Osteocyte (in vitro differentiated cells): ENCODE measurements at places on chromosomes 7 and 10. TPM values are rescaled to one million over a fixed set of nuclear protein-coding genes. Genes with fewer than 3 reads are reported as not detected.

Gene SLC13A1
- not detected in 2 replicates for total RNA-seq

- no peak for DNase-seq
- peaks cover 45% of the 10 kb centered on the region for H3K4me1 ChIP-seq
- no peaks in the 10 kb centered on the region for H3K36me3 ChIP-seq
- no peaks in the 10 kb centered on the region for H3K27me3 ChIP-seq
- no peak overlapping the region for H3K27ac ChIP-seq
These were observed 1.8 kb downstream of the CUX1 start for GRCh38 chr7:101819183-101819582.

DNA sequence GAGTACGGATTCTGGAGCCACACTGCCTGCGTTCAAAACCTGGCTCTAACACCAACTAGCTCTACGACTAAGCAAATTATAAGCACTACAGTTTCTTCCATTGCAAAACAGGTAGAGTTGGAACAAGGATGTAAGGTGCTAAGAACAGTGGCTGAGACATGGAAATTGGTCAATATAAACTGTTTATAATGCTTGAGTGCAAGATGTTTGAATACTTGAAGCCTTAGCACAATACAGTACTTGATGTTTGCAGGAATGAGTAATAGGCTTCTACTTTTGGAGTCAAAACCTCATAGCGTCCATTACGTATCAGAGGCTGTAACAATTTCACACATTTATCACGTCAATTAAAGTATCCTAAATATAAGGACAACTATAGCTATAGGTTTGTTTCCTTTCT lies 6.9 kb downstream of the NT5C2 start:
- H3K4me1 ChIP-seq: peaks cover 65% of the 10 kb centered on the region
- no peak for DNase-seq
- H3K27ac ChIP-seq: no peak overlapping the region
- H3K4me3 ChIP-seq: no peak overlapping the region
- H3K27me3 ChIP-seq: no peaks in the 10 kb centered on the region
- H3K36me3 ChIP-seq: no peaks in the 10 kb centered on the region

Gene ZNF467
- total RNA-seq: 3.4 and 4.4 TPM in 2 replicates

- no peaks in the 10 kb centered on the region for H3K27me3 ChIP-seq
- H3K27ac ChIP-seq: peak overlapping the region; percentile 50
- peaks cover 21% of the 10 kb centered on the region for H3K4me1 ChIP-seq
- no peak overlapping the region for H3K4me3 ChIP-seq
- no peak for DNase-seq
These were observed 24.9 kb downstream of the NUDT1 start for GRCh38 chr7:2266911-2267310.

Gene SLC26A4
- total RNA-seq: 0.37 and 0.51 TPM in 2 replicates

GRCh38 chr7:47746468-47746867 lies 164.6 kb upstream of the TNS3 start:
- H3K27ac ChIP-seq: no peak overlapping the region
- H3K36me3 ChIP-seq: no peaks in the 10 kb centered on the region
- H3K4me3 ChIP-seq: no peak overlapping the region
- no peaks in the 10 kb centered on the region for H3K27me3 ChIP-seq
- peak; percentile 63 for DNase-seq

Gene MYH16
- not detected in 2 replicates for total RNA-seq

- no peak overlapping the region for H3K4me3 ChIP-seq
- no peaks in the 10 kb centered on the region for H3K36me3 ChIP-seq
- peaks cover 11% of the 10 kb centered on the region for H3K4me1 ChIP-seq
These were observed 197.9 kb downstream of the HDAC9 start for GRCh38 chr7:18693406-18693805.

Gene TCAF2
- 2.2 and 2.5 TPM in 2 replicates for total RNA-seq

- H3K4me3 ChIP-seq: no peak overlapping the region
- peaks cover 6% of the 10 kb centered on the region for H3K4me1 ChIP-seq
- H3K27ac ChIP-seq: no peak overlapping the region
These were observed 32.0 kb downstream of the SFMBT2 start for GRCh38 chr10:7378602-7379403.

Gene TDRD1
- total RNA-seq: not detected in 2 replicates

DNA sequence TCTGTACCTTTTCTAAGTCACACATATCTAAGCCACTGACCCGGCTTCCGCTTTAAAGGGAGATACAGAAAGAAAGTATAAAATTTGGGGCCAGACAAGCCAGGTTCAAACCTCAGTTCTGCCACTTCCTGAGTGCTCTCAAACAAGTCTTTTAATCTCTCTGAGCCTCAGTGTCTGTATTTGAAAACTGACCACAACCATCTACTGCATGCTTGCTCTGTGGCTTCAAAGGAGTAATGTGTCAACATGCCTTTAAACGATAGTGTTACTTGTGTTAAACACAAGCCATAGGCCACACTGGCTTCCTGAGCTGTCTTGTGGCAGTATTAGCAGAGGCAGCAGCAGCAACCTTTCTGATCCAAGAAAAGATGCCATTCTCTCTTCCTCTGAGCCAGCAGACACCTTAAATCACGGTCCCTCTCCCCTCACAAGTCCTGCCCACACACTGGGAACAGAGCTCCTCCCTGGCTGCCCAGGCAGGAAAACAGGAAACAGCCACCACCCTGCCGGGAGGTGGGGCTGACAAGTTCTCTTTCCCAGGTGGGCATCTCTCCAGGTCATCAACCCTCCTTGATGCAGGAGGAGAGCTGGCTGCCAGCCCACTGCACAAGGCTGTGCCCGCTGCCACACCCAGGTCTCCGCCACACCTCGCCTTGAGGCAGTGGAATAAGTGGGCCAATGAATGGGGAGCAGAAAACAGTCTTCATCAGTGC lies 10.7 kb downstream of the HIP1 start:
- H3K4me3 ChIP-seq: no peak overlapping the region
- H3K27me3 ChIP-seq: no peaks in the 10 kb centered on the region
- H3K4me1 ChIP-seq: peaks cover 33% of the 10 kb centered on the region
- DNase-seq: no peak

DNA sequence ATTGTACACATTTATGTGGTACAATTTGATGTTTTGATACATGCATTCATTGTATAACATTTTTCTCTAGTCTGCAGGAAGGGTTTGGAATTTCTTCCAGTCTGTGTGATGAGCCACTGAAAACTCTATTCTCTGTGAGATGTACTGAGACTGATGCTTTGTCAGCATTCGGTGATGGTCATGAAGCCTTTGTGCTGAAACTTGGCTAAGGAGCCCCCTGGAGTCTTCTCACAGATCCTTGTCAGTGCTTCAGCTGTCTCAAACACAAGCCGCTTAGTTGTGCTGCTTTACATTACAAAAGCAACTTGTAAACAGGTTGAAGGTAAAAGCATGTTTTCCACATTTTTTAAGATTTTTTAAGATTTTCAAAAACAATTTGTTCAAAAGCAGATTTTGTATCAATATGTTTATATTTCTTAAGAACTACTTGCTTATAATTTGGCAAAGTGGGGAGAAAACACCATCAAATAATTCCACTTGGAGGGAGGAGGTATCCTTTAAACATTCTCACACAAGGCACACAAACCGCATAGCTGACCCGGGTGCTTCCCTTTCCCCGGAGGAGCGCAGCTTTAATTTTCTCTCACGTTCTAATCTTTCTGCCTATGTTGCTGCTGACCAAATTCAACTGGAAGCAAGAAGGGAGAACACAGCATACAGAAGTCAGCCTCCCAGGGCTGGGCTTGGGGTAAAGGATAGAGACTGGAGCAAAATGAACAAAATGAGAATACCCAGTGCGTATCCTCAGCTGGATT lies 249.8 kb upstream of the VSTM2A start:
- H3K27me3 ChIP-seq: no peaks in the 10 kb centered on the region
- H3K4me3 ChIP-seq: no peak overlapping the region
- H3K4me1 ChIP-seq: no peaks in the 10 kb centered on the region
- no peak overlapping the region for H3K27ac ChIP-seq

Gene OR2A12
- not detected in 2 replicates for total RNA-seq

- no peaks in the 10 kb centered on the region for H3K4me1 ChIP-seq
- no peaks in the 10 kb centered on the region for H3K36me3 ChIP-seq
- no peak overlapping the region for H3K27ac ChIP-seq
- H3K27me3 ChIP-seq: peaks cover 45% of the 10 kb centered on the region
- DNase-seq: no peak
These were observed 87.9 kb downstream of the ZNF467 start for GRCh38 chr7:149685455-149685854.

GRCh38 chr10:114021717-114022680 lies 21.7 kb upstream of the ADRB1 start:
- no peaks in the 10 kb centered on the region for H3K27me3 ChIP-seq
- peaks cover 35% of the 10 kb centered on the region for H3K4me1 ChIP-seq
- no peak overlapping the region for H3K27ac ChIP-seq
- DNase-seq: no peak
- no peak overlapping the region for H3K4me3 ChIP-seq

DNA sequence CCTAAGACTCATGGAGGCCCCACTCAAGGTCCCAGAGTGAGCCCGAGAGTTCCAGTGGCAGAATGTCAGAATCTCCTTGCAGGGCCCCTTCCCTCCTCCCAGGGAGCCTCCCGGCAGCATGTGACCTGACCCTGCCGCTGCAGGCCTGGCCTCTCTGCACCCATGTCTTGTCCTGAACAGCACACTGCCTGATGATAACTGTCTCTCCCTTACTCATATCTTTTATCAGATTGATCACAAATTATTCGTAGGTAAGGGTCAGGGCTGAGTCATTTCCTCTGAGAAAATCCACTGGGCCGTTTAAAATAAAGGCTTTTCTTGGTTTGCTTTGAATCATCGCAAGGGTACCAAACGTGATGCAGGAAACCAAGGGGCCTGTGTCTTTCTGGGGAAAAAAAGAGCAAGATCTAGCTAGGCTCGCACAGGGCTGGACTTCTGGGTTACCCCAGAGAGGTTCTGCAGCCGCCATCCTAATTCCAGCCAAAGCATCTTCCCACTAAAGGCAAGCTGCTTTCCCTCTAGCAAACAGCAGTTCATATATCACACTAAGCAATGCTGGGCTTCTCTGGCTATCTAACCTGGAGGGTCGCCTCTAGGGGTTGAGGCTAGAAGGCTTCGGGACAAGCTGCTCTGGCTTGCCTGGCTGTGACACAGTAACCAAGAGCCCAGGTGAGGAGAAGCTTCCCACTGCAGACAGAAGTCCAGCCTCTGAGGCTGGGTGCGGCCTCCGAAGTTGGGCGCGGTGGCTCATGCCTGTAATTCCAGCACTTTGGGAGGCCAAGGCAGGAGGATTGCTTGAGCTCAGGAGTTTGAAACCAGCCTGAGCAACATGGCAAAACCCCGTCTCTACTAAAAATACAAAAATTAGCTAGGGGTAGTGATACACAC lies 104.9 kb downstream of the SPDYE5 start:
- no peaks in the 10 kb centered on the region for H3K27me3 ChIP-seq
- no peak for DNase-seq
- peaks cover 26% of the 10 kb centered on the region for H3K4me1 ChIP-seq
- no peak overlapping the region for H3K27ac ChIP-seq

DNA sequence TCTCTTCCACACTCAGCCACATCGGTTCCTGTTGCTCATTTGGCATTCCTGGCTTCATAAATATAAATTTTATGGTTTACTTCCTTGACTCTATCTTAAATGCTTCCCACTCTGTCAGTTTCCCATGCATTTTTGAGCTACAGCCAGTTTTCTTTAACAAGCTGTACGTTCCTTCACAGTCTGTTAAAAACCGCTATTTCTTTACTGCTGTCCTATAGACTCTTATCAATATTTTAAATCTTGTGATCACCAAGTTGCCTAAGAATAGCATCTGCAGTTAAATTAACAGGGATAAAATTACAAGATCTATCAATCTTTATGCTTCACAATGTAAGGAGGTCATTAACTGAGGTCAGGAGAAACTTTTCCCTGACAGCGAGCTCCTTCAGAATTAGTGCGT lies 103.1 kb upstream of the RHOBTB1 start:
- H3K36me3 ChIP-seq: no peaks in the 10 kb centered on the region
- H3K4me1 ChIP-seq: no peaks in the 10 kb centered on the region
- DNase-seq: no peak
- no peak overlapping the region for H3K4me3 ChIP-seq
- H3K27ac ChIP-seq: no peak overlapping the region

GRCh38 chr10:125035588-125036295 lies 93.8 kb downstream of the ZRANB1 start:
- no peaks in the 10 kb centered on the region for H3K27me3 ChIP-seq
- no peak for DNase-seq

GRCh38 chr7:158407581-158408317 lies 179.9 kb downstream of the PTPRN2 start:
- DNase-seq: no peak
- no peak overlapping the region for H3K4me3 ChIP-seq
- H3K36me3 ChIP-seq: no peaks in the 10 kb centered on the region
- no peak overlapping the region for H3K27ac ChIP-seq

GRCh38 chr7:100561491-100562194 lies 12.1 kb downstream of the SAP25 start:
- no peak overlapping the region for H3K4me3 ChIP-seq
- H3K36me3 ChIP-seq: no peaks in the 10 kb centered on the region
- no peak for DNase-seq
- H3K4me1 ChIP-seq: peaks cover 2% of the 10 kb centered on the region
- no peak overlapping the region for H3K27ac ChIP-seq

GRCh38 chr7:20793694-20794394 lies 7.2 kb upstream of the SP8 start:
- H3K27ac ChIP-seq: no peak overlapping the region
- DNase-seq: no peak
- peaks cover 83% of the 10 kb centered on the region for H3K27me3 ChIP-seq
- H3K4me3 ChIP-seq: no peak overlapping the region

DNA sequence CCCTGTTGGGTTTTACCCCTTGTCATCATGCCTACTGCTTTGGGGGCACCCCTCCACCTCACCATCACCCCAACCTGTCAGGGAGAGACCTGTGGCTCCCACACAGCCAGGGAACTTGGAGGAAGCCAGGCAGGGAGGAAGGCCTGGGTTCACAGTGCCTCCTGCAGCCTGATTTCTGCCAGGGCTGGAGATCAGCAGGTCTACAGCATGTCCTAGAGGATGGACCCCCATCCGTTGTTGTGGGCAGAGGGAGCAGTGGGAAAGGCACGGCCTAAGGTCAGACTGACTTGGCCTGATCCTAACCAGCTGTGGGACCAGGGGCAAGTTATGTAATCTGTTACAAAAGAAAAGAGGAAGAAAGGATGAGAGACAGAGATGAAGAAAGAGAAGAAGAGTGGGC lies 28.2 kb downstream of the ZCCHC24 start:
- H3K4me1 ChIP-seq: peaks cover 62% of the 10 kb centered on the region
- no peak for DNase-seq
- H3K36me3 ChIP-seq: peaks cover 59% of the 10 kb centered on the region
- no peaks in the 10 kb centered on the region for H3K27me3 ChIP-seq
- no peak overlapping the region for H3K27ac ChIP-seq
- H3K4me3 ChIP-seq: no peak overlapping the region

Gene DRGX
- not detected in 2 replicates for total RNA-seq

GRCh38 chr10:12512332-12513002 lies 163.1 kb downstream of the CAMK1D start:
- H3K27ac ChIP-seq: no peak overlapping the region
- peak; percentile 66 for DNase-seq
- no peaks in the 10 kb centered on the region for H3K27me3 ChIP-seq
- peaks cover 3% of the 10 kb centered on the region for H3K4me1 ChIP-seq

DNA sequence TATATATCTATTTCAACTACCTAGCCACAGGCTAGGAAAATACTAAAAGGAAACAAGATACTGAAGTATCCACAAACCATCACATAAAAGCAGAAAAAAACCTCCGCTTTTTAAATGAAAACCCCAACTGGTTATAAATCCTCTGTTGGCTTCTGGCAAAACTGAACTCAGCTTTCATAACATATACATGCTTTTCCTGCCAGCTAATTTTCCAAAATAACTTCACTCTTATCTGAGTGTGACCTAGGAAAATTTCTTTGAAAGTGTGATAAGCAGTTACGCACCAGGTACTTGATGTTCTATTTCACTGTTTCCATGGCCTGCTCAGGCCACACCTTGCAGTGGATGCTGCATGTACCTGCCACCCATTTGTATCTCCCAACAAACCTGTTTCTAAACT lies 11.8 kb downstream of the FAM3C start:
- no peak overlapping the region for H3K4me3 ChIP-seq
- no peaks in the 10 kb centered on the region for H3K27me3 ChIP-seq
- H3K4me1 ChIP-seq: peaks cover 46% of the 10 kb centered on the region
- peaks cover 15% of the 10 kb centered on the region for H3K36me3 ChIP-seq
- peak overlapping the region; percentile 39 for H3K27ac ChIP-seq
- no peak for DNase-seq
